Stimulated activated CD8-positive, alpha-beta memory T cell treated with anti-CD3 and anti-CD28 coated beads, Interleukin-7, amount 100 ng/mL, for 48 hours (primary cell): ENCODE measurements at places on chromosomes 2 and 18.

DNA sequence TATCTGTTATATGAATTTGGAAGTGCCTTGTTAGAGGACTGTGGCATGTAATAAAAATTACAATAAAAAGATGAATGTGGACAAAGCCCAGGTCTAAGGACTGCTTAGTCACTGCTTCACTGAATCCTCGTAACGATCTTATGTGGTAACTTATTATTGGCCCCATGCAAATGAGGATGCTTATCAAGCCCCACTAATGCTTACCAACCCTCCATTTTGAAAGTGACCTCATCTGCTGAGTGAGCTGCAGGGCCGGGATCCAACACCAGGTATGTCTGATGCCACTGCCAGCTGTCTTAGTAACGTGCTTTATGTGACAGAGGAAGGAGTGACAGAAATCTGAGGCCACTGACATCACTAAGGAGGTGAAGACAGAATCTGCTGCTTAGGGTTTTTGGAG, 65.3 kb upstream of the CCDC85A start:
- DNase-seq, result no peak

DNA sequence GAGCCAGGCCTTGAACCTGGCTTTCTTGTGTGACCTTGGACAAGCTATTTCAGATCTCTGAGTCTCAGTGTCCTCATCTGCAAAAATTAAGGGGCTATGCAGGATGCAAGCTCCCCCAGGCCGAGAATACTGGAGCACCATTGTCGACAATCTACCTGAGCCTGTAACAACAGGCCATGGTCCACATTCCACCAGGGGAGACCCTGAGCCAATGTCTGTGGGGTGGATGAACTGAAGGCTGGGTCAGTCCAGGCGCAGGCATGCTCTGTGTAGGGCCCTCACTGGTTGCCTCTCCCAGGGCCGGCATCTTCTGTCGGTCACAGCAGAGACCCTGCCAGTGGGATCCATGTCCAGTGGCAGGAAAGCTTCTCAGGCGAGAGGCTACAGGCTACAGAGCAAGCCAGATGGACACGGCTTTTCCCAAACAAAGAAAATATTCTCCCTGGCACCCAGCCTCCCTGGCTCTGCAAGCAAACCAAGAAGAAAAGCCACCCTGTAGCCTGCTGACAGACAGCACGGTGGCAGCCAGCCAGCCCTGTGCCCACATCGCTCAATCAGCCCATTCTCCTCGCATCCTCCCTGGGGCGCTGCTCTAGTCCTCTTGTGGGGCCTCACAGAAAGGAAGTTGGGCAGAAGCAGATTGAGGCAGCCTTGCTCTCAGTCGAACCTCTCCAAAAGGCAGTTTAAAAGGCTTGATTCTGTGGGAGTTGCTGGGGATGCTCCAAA, 48.7 kb upstream of the FZD7 start:
- DNase-seq, result no peak

DNA sequence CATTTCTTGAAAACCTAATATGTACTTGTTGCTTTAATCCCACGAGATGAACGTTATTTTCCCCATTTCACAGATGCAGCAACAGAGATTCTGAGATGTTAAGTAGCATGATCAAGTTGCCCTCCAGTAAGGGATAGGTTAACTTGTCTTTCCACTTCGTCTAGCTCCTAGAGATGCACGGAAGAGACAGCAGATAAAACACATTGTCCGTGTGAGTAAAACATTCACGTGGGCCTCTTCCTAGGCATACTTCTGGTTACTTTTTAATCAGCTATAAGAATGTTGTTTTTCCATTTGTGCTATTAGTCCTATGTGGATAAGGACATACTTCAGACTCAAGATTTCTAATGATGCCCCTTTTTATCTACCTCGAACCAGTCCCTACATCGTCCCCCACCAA, 1.2 kb upstream of the ARHGAP28 start:
- DNase-seq, result no peak

DNA sequence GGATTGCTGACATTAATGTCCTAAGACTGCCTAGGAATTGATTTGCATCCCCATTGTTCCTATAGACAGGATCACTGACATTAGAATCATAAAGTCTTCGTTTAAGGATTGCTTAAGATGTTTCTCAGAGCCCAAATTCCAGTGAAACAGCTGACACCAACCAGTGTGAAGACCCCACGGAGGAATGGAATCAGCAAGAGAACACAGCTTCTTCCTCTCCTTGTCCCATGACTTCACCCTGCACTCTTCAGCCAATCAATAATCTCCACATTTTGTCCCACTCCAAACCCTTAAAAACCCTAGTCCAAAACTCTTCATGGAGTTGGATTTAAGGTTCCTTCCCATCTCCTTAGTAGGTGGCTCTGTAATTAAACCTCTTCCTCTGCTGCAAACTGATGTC, 157.0 kb upstream of the NDUFV2 start:
- DNase-seq, result no peak

GRCh38 chr2:224151680-224152310, 112.7 kb upstream of the SERPINE2 start:
- no peak for DNase-seq

DNA sequence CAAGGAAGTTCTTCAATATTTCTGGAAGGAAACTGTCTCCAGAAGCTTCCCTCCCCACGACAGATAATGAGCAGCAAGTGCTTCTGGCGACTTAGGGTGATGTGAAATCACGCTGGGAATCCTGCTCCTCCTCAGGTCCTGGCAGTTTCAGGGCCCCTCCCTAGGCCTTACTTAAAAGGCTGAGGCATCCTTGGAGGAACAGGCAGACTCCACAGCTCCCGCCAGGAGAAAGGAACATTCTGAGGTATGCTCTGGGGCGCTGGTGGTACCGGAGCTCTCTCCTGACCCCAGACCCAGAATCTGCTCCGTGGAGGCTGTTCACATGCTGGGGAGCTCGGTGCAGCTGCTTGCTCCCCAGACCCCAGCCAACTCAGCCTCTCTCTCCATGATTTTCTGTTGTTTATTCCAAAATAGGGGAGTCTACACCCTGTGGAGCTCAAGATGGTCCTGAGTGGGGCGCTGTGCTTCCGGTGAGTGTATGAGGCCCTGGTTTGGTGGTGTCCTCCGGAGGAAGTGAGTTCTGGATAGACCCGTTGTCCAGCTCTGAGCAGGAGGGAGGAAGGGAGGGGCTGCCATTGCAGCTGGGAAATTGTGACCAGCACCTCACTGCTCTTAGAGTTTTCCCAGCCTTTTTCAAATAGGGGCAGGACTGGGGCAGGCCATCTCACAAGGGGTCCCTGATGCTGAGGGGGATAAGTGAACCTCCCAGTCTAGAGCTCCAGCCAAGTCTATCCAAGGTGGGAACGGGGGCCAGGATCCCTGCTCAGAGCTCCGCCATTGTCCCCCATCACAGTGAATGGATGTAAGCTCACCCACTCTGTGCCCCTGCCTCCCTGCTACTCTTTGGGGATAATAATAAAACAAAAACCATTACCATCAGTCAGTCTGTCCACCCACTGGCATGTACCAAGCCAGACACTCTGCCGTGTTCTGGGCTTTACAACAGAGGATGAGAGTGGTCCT, at the start of gene IL36RN:
TSS of gene IL36RN (plus strand) at position 201 of the 963 bp plus-strand sequence. CDS start at position 442, 241 bp downstream.
- no peak for DNase-seq

DNA sequence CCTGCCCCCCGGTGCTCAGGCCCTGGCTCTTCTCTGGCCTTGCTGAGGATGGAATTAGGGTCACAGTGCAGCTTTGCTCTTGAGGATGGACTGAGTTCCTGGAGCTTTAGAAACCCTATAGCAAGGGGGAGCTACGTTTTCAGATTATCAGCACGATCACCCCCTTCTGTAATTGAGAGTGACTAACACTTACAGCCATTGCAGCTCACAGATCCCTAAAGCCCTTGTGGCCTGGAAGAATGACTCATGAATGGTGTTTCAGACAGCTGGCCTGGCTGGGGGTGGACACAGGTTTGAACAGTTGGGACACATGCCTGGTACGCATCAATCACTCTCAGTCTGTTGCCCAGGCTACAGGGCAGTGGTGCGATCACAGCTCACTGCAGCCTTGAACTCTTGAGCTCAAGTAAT, 79.7 kb upstream of the IGFBP5 start:
- DNase-seq, result no peak

- no peak for DNase-seq
Measured at GRCh38 chr2:4502230-4502843, 799.0 kb downstream of the DCDC2C start.

- no peak for DNase-seq
Measured at GRCh38 chr2:33666879-33667278, 67.8 kb upstream of the FAM98A start.

- no peak for DNase-seq
Measured at GRCh38 chr2:105438104-105438929, 39.5 kb upstream of the FHL2 start.

GRCh38 chr2:150145299-150145692, 342.2 kb downstream of the RND3 start:
- DNase-seq, result no peak

DNA sequence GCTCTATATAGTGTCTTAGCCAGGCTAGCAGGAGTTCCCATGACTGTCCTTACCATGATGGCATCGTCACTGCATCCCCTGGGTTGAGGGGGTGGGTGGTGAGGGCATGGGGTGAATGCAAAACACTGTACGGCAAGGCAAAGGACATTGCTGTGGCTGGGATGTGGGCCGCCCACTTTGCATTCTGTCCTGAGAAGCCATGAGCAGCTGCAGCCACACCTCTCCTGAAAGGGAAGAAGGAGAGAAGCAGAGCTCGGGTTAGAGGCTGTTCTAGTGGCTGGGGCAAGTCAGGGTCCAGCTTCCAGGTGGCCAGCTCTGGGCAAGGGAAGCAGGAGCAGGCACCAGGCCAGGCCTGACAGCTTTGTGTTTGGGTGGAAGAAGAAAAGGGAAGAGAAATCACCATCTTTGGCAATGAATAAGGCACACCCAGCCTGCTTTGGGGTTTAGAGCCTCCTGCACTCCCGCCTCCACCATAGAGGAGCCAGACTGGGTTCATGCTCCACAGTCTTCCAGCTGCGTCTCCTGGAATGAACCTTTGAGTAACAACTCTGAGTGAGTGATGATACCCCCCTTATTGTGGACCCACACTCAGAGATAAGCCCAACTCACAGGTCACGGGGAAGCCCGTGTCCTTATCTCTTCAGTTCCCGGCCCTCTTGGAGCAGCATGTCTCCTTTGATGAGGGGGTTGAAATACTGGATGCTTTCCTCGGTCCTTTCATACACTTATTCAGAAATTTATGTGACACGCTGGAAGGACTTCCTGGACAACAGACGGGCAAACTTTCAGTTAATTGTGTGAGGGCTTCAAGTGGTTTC, 63.4 kb downstream of the INPP4A start:
- no peak for DNase-seq

DNA sequence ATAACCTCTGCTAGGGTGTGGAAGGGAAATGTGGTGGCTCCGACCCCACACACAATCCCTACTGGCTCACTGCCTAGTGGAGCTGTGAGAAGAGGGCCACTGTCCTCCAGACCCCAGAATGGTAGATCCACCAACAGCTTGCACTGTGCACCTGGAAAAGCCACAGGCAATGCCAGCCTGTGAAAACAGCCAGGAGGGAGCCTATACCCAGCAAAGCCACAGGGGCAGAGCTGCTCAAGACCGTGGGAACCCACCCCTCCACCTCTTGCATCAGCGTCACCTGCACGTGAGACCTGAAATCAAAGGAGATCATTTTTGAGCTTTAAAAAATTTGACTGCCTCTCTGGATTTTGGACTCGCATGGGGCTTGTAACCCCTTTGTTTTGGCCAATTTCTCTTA, 249.0 kb upstream of the CDH2 start:
- DNase-seq, result no peak

DNA sequence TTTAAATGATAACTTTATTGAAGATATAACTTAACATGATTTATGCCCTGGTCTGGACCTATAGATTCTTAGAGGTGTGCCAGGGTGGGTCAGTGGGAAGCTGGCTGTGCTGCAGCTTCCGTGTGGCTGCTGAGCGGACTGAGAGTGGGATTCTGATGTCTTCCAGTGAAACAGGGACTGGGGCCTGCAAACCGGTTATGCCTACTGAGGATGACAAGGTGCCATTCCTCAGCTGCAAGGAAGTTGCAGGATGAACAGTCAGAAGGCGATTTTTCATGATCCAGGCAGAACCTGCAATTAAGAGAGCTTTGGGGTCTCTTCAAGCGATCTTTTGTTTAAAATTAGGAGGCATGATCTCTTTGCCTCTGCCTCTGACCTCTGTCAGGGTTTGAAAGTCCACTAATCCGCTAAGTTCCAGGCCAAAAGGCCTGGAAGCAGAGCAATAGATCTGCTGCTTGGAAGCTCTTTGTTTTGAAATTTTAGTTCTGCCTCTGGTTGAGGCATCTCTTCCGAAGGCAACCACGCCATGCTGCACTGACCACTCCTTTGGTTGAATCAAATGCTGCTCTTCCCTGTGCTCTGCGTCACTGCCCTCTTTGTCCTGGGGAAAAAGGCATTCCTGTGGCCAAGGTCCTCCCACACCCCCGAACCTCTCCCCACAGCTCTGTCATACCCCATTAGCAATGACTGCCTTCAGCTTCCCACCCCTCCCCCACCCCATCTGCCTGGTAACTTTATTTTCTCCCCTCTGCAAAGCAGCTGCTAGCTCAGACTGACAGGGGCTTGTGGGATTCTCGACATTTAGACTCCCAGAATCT, 2.0 kb downstream of the TMEM169 start:
- no peak for DNase-seq

DNA sequence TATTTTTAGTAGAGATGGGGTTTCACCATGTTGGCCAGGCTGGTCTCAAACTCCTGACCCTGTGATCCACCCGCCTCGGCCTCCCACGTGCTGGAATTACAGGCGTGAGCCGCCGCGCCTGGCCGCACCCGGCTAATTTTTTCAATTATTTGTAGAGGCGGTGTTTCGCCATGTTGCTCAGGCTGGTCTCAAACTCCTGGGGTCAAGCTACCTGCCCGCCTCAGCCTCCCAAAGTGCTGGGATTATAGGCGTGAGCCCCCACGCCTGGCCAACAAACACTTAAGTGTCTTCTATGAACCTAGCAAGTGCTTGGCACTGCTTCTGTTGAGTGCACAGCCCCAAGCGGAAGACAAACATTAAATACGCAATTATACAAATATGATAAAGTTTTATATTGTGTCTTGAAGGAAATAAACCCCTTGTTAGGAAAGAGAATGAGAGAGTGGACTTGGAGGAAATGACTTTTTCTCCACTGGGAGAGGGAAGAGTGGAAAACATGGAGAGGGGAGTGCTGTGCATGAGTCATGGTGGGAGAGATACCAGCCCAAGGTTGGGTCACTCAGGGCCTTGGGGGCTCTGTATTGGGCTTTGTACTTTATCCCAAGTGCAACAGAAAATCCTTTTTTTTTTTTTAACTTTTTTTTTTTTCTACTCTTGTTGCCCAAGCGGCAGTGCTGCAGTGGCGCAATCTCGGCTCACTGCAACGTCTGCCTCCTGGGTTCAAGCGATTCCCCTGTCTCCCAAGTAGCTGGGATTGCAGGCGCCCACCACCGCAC, 41.4 kb upstream of the ACTR2 start:
- DNase-seq, result no peak

DNA sequence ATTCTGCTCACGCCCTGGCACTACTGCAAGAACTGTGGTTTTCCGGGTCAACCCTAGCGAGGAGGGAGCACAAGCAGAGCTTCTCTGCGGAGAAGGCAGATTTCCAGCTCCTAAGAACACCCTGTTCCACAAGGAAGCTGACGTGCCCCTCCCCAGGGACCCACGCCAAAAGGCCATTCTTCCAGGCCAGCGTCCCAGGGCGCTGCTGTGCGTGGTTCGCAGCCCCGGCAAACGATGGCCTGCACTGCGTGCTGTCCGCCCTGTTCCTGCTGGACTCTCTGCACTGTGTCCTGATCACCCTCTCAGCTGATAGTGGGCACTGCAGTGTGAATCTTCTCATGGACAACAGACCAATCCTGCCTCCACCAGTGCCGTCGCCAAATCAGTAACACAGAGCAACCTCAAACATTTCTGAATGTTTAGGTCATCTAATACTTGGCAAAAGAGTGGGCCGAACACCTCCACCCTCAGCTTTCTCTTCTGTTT, 49.1 kb downstream of the ADI1 start:
- DNase-seq, result no peak

GRCh38 chr18:31278609-31279071, 39.3 kb upstream of the DSG1 start:
- DNase-seq, result no peak
